ENCODE measurements at places on chromosomes 5 and 9.

GRCh38 chr5:57172466-57173318 is 1.2 kb upstream of the GPBP1 start:
- no peak for DNase-seq

GRCh38 chr5:107700481-107700880 is 29.7 kb upstream of the EFNA5 start:
- DNase-seq = no peak

- no peak for DNase-seq
These were observed 166.6 kb downstream of the FANCC start for GRCh38 chr9:95150903-95151302.

DNA sequence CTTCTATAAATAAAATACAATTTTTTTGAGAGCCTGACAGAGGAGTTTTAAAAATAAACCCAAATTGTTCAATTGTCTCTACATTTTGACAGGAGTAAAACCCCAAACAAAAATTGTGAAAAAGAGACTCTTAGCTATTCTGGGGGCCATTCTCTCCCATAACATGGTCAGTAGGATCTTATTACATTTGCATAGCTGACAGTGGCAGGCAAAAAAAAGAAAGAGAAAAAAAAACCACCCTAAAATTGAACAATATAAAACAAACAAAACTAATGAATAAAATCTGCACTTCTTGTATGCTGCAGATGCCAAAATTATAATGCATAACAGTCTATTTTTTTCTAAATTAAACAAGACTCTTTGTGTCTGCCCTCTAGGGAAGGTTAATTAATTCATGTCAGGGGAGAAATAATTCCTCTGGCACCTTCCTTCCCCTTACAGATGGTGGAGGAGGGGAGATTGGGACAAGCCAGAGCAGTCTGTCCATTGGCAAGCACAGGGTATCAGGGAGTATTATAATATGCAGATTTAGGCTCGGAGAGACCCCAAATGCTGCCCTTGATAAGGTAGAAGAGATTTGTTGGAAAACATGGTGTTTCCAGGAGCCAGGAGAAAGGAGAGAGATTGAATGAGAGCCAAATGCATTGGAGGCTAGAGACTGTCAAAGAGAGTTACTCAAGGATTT is 79.7 kb upstream of the CDH6 start:
- DNase-seq = no peak

DNA sequence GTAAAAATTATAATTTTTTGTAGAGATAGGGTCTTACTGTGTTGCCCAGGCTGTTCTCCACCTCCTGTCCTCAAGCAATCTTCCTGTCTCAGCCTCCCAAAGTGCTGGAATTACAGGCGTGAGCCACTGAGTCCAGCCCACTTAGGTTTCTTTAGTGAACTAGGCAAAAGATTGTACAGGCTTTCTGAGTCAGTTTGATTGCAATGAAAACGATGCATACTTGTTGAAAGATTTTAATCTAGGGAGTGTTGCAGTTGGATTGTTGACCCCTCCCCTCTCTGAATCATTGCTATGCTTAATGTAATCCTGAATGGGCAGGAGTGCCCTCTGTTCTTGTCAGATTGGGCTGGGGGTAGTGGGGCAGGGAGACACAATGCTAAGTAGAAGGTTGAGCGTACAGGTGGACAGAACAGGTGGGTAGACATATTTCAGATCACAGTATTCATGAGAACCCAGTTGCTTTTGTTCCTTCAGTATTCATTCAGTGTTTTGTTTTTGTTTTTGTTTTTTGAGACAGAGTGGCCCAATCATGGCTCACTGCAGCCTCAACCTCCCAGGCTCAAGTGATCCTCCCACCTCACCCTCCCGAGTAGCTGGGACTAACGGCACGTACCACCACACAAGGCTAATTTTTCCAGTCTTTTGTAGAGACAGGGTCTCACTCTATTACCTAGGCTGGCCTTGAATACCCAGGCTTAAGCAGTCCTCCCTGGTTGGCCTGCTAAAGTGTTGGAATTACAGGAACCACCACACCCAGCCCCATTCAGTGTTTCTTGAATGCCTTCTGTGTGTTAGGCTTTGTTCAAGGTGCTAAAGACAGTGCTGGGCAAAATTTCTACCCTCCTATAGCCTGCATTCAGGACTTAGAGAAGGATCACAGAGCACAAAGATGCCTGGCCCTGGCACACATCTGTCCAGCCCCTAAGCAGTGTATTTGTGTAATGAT is 70.1 kb downstream of the KIAA1958 start:
- no peak for DNase-seq

DNA sequence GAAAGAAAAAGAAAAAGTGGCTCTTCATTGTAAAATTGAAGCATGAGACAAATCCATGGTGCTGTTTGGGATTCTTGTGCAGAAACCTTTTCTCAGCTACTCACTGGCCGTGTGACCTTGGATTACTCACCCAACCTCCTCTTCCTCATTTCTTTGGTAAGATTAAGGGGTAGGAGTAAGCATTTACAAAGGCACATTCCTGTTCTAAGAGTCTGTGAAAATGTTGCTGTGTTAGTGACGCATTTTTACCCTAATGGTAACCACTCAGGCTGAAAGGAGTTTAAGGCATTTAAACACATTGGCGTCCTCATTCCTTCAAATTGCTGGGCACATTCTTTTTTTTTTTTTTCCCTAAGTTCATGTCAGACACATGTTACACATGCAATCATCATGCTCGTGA is 4.3 kb downstream of the RAI14 start:
- no peak for DNase-seq

GRCh38 chr5:15085671-15086070 is 214.1 kb upstream of the ANKH start:
- no peak for DNase-seq

DNA sequence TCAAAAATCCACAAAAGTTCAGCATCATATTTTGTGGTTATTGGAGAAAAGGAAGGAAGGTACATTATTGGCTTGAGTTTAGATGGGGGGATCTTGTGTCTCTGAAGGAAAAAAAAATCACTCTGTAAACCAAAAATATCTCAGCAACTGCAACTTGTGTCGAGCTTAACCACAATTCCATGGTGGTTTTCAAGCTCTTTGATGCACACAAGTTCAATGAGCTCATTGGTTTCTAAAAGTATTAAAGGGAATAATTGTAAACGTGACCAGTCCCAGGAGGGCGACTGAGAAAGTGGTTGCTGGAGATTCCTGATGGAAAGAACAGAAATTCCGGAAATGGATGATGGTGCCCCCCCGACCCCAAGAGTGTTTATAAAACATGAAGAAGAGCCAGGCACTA is 173.8 kb downstream of the PSAT1 start:
- no peak for DNase-seq

GRCh38 chr5:109630093-109630492 is 59.6 kb upstream of the MAN2A1 start:
- DNase-seq = no peak

- DNase-seq = peak; percentile 59
These were observed 118.8 kb downstream of the WNK2 start for GRCh38 chr9:93302586-93303257.

GRCh38 chr9:114088571-114089170 is 10.4 kb downstream of the KIF12 start:
- no peak for DNase-seq

- DNase-seq = no peak
These were observed 4.5 kb downstream of the PHF24 start for GRCh38 chr9:34962546-34962945.

GRCh38 chr9:77533671-77534070 is 114.5 kb downstream of the GNA14 start:
- no peak for DNase-seq

DNA sequence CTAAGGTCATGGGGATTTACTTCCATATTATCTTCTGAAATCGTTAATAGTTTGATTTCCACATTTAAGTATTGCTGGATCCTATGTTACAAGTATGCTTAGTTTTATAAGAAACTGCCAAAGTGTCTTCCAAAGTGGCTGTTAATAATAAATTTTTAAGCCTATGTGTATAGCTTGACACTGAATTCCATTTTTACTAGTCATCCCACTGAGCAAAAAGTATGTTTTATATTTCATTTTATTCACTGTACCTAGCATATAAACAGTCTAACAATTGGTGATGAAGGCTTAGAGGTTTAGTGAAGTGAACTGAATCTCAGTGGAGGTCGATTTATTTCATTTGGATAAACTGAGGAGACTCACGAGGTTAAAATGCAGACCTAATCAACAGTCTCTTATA is 174.6 kb downstream of the ADAMTS6 start:
- no peak for DNase-seq

DNA sequence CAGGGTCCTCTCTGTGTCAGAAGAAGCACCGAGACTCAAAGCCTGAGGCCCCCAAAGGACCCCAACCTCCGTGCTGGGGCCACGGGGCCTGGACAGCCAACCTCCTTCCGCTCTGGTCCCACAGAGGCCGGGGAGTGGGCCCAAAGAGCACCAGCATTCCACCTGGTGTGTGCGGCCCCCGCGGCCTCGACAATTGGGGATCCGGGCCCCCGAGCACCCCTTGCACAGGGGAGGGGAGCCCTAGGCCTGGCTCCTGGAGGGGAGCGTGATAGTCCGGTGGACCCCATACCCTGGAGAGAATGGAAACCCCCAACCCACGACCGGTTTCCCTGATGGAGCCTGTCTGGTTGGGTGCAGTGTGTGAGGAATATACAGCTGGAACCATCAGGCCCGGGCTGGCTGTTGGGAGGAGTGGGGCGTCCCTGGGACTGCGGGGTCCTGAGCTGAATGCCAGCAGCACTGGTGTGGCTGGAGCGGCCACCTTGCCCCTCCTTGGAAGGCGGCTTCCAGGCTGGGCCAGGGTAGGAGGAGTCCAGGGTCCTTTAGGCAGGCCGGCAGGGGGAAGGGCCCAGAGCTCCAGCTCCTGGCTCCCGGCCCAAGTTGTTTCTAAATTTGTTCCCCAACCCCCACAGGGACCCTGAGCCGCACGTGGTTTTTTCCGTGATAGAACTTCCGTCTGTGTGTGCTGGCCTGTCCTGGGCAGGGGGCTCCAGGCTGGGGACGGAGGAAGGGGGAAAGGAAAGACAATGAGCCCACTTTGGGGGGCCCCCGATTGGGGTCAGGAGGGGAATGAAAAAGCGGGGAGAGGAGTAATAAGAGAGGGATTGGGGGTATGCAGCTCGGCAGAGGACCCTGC is 825 bp upstream of the TOR4A start:
- DNase-seq = no peak

DNA sequence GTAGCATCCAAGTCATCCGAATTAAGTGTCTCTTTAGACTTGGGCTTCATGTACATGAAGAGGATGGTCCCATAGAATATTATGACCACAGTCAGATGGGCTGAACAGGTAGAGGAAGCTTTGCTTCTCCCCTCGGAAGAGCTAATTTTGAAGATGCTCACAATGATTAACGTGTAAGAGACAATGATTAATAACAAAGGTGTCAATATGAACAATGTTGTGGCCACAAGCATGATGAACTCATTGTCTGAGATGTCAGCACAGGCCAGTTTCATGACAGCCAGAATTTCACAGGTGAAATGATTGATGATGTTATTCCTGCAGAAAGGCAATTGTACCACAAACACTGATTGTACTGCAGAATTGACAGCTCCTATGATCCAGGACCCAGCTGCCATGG is 626 bp downstream of the OR13C2 start:
- DNase-seq = no peak

DNA sequence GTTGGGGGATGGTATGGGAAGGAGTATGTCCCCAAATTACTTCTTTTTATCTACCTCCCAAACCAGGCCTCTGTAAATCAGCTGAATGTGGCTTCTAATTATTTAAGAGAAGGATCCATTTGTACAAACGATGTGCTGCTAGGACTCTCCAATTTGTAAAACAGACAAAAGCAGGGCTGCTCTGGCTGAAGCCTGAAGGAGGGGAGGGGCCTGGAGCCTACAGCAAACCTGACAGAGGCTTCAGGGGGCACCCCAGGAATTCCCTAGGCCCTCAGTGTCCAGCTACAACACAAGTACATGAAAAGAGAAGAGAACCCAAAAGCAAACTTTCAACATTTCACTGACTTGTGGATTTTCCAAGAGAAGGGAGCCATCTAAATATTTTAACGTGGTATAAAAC is 939.4 kb upstream of the DMAC1 start:
- DNase-seq = no peak

DNA sequence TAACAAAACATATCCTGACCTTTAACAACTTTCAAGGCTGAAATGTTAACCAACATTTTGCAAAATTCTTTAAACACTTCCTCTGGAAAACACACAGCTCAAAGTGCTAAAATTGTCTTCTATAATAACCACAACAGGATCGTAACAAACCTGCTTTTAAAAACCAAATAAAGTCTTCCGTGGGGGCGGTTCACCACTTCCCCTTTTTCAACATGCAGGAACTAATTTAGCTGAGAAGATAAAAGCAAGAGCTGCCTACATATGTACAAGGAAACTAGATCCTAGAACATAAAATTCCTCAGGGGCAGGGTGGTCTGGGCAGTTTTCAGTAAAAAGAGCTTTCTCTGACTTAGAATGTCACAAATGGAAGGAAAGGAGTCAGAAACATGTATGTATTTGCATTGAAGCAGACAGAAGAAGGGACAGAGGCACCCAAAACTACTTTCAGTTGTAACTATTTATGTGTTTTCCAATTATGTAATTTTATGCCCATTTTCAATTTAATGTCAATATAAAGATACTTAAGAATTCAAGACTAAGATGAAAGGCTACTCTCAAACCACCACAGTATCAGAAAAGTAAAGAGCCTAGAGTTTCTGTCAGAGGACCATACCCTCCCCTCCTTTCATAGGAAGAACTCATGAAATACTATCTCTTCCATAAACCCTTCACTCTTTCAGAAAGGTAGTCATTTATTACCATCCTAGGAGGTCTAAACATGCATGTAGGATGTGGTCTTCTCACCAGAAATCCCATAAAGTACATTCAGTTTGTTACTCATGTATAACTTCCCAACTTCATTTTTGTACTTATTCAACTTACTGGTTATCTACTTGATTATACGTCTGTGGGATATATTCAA is 185.9 kb upstream of the RASA1 start:
- DNase-seq = no peak

- DNase-seq = peak; percentile 44
These were observed 97.5 kb downstream of the COL5A1 start for GRCh38 chr9:134738869-134739659.

- DNase-seq = no peak
These were observed 54.7 kb downstream of the FOXD1 start for GRCh38 chr5:73393611-73394489.

DNA sequence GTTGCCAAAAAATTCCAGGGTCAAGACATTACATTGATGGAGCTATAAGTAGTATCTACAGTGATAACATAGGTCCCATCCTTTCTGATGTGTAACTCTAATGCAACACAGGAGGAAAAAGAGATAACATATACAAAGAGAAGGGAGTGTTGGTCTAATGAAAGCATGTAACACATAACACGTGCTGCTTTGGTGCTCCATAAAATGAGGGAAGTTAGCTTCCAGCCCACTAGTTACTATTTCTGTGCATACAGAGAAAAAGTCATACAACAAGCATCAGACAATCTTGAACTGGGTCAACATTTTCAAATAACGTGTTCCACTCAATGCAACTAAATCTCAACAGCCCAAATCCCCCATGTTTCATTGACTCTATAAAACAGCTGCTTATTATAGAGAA is 11.7 kb downstream of the MLLT3 start:
- DNase-seq = no peak

- no peak for DNase-seq
These were observed 409.7 kb downstream of the ADGRV1 start for GRCh38 chr5:90968319-90968718.

Measured in NT2/D1 (cell line).